ENCODE measurements at places on chromosomes 5 and 9.

DNA sequence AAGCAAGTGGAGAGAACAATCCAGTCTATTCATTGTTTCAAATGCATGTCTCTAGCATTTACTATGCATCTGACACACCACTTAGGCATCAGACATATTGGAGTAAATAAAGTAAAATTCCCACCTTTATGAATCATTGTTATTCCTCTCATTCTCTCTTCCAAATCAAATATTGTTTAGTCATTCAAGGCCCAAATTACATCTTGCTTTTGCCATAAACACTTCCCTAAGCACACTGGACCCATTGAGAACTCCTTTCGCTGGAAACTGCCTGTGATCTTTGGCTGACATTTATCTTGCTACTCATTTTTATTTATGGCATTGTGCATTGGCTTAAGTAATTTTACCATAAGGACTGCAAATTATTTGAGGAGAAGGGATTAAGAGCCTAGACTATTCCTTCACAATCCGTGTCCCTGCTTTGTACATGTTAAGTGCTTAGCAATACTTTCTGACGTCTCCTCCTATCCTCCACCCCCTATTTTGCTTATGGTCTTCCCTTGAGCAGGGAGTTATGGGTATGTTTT is 7.4 kb downstream of the C5orf46 start:
- no peak for DNase-seq

DNA sequence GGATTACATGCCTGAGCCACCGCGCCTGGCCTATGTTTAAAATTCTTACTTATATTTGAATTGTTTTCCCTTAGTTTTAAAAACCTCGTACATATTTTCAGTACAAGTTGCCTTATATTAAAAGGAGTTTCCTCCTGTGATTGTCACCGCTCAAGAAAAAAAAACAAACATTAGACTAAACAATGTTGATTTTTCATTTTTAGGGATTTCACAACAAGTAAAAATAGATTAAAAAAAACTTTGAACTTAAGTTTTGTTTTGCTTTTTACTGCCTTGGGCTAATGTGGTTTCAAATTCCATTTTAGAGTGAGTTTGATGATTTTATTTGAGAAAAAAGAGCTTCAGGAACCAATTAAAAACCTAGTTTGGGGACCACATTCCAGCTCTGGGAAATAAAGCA is 1196.6 kb upstream of the CDH18 start:
- DNase-seq: no peak

GRCh38 chr5:145872914-145873313 is at the start of gene GRXCR2:
Gene GRXCR2 (minus strand): TSS chr5:145873014. CDS start chr5:145872968, 46 bp downstream.
- no peak for DNase-seq

DNA sequence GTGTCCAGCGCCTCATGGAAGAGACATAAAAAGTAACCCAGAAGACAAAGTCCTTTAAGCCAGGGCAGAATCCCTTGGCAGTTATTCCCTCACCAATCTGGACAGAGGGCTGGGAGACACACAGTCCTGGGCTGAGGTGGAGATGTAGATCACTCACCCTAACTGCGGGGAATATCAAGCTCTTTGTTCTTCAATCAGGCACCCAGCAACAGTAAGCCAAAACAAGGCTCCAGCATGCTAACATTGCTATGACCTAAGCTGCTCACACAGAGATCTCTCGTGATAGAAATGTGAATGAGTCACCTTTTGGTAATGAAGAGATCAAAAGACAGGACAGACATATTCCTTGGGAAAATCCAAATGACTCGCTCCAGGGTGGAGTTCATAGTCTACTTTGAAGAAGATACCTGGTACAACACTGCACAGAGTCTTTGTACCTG is 101.3 kb downstream of the FBN2 start:
- no peak for DNase-seq

DNA sequence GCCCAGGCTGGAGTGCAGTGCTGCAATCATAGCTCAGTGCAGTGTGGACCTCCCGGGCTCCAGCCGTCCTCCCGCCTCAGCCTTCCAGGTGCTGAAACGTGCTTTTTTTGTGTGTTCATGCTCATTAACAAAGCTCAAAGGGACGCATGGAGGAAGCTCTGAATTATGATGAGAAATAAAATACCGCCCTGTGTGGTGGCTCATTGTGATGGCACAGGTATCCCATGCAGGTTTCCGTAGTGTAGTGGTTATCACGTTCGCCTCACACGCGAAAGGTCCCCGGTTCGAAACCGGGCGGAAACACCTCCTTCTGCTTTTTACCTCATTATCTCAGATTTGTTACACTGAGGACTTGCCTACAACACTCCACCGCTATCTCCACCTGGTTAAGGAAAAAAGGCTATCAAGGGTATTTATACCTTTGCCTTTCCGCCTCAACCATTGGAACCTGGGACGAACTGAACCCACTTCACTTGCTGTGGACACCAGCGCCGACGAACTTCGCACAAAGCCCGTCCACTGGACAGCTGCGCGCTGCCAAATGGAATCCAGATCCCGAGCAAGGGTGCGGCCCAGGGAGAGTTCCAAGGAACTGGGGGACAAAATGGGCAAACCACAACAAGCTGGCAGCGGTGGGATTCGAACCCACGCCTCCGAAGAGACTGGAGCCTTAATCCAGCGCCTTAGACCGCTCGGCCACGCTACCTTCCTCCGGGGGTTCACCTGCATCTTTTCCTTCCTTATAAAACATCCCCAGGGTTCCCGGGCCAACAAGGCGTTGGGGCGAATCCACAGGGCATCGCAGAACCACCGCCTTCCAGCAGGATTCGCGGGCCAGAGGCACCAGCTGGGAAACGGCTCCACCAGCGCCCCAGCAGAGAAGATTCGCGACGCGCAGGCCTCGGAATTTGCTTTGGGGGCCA is 26.3 kb downstream of the OR2V2 start:
- no peak for DNase-seq

GRCh38 chr5:143653256-143653655 is 158.7 kb upstream of the HMHB1 start:
- no peak for DNase-seq

- no peak for DNase-seq
These were observed 245.4 kb downstream of the MLLT3 start for GRCh38 chr9:20376731-20377375.

- no peak for DNase-seq
These were observed 23.7 kb upstream of the CCDC180 start for GRCh38 chr9:97283768-97284167.

- DNase-seq: no peak
These were observed 174.3 kb downstream of the SYK start for GRCh38 chr9:90975781-90976538.

GRCh38 chr9:706606-707459 is 134.7 kb upstream of the DMRT1 start:
- DNase-seq: peak; percentile 52

DNA sequence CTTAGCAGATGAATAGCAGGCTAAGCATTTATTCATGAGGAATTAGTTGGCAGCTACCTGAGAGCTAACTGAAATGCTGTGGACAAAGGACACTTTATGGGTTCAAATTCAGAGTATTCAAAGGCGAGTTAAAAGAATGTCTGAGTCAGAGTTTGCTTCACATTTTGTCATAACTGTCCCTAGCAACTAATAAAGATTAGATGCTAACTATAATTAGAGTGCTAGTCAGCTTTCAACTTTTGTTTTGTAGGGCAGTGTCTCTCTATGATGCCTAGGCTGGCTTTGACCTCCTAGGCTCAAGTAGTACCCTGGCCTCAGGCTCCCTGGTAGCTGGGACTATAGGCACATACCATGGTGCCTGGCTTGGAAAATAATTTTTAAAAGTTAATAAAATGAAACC is 4.6 kb downstream of the SMC5 start:
- DNase-seq: no peak

DNA sequence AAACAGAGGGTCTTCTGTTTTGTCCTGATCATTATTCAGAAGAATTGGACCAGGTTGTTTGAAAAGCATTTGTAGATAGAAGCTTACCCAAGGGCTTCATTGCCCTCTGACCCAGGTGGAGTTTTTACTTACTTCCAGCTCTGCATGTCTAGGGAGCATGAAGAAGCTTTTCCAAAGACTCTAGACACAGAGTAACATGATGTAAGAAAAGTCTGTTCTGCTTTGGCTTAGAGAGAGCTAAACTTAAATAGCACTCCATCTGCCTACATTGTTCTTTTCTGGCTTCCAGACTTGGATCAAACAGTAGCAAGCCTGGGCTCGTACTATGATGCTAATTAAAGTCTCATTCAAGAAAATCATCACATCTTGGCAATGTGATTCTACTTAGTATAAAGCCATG is 112.1 kb downstream of the SNCAIP start:
- DNase-seq: no peak

- DNase-seq: no peak
These were observed 46.6 kb downstream of the PTPN3 start for GRCh38 chr9:109451311-109452025.

DNA sequence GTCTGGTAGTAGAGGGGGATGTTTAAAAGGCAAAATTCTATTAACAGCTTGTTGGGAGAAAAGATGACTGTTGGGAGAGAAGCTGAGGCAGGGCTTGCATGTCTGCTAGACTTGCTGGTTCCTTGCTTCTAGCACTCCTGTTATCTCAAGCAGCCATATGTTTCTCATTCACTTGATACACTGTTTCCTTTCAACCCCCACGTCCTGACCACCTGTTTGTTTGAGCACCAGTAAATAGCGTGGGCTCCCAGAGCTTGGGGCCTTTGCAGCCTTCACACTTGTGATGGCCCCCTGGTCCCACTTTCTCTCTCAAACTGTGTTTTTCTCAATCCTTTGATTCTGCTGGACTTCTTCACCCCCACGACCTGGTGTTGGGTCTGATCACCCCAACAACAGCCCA is 111.7 kb upstream of the TMEM161B start:
- no peak for DNase-seq

All from tibial nerve (tissue), 4 donors.